ENCODE measurements at places on chromosomes 5 and 9.
A peak's percentile ranks its signal among the peaks of the same experiment; 100 is the strongest.

GRCh38 chr5:77744116-77744515 is 32.0 kb downstream of the TBCA start:
- no peak for DNase-seq

GRCh38 chr9:130128733-130129431 is 43.3 kb upstream of the NCS1 start:
- no peak for DNase-seq

- no peak for DNase-seq
Measured at GRCh38 chr5:180140571-180140970, 68.4 kb downstream of the RASGEF1C start.

DNA sequence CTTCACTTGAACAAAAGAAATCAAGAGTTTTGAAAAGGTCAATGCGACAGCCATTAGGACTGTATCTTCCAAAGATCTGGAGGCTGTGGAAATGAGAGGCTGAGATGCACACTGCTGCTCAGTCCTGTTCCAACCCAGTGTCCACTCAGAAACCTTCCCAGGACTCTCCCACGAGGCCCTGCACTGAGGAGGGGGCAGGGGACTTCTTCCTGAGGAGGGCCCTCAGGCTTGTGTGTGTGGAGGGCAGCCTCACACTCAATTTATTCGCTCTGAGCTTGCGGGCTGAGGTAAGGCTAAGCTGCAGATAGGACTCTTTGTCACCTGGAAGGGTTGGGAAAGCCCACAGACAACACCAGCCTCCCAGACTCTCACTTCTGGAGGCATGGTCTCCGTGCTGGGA is 69.6 kb upstream of the ROR2 start:
- DNase-seq: no peak

DNA sequence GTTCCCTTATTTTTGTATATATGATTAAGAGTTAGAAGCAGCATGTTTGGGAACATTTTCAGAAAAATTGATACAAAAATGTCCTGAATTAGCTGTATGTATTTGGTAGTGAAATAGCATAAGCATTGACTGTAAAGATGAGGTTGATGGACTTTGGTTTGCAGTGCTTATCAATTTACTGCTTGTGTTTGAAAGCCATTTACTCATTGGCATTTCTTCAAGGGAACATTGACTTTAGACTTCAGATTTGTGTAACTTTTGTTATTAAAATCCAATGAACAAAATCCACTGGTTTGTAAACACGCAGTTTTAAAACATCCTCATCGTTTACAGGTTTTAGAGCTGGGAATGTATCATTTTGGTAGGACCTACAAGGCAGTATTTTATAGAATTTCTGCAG is 61.3 kb downstream of the KDM4C start:
- DNase-seq: no peak

DNA sequence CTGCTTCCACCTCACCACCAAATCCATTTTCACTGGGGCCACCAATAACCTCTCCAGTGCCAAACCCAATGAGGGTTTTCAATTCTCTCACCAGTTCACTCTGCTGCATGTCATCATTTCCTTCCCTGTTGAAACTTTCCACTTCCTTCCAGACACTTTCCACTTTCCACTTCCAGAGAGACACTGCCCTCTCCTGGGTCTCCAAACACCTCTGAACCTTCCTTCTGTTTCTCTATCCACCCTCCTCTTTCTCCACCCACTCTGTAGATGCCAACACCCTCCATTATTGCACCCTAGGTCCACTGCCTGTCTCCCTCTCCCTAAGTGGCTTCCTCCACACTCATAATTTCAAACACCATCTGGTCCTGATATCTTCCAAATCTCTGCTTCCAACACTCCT is 39.6 kb downstream of the PDE6A start:
- no peak for DNase-seq

DNA sequence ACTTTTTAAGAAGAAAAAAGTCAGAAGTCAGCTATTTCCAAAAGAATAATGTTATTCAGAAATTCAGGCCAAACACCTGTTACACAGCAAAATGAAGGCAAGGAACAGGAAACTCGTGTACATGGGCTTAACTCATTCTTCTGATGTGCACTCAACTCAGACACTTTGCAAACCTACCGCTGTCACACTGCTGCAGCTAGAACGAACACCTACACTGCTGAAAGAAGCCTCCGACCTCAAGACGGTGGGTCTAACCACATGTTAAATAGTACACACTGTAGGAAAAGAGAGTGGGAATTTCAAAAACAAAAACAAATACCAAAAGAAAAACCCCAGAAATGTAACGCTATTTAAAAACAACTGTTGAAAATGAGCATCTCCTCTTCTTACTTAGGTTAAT is 384.5 kb downstream of the IRX1 start:
- no peak for DNase-seq

- DNase-seq: no peak
Measured at GRCh38 chr9:89387197-89387849, 69.0 kb downstream of the SECISBP2 start.

DNA sequence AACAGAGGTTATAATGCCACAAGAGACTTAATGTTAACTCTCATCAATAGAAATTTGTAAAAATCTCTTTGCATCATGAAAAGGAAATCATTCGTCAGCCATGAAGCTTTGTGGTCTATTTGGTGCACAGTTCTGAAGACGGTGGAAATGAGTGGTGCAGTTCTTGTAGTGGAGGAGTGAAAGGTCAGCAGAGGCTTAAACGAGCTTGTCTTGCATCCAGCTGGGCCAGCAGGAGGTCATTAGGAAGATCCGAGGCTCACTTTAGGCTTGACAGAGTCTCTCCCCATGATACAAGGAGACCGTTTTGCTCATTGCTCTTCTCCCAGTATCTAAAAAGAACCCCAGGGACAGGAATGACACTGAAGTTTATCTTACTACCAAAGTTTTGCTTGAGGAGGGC is 440.8 kb downstream of the BNC2 start:
- no peak for DNase-seq

DNA sequence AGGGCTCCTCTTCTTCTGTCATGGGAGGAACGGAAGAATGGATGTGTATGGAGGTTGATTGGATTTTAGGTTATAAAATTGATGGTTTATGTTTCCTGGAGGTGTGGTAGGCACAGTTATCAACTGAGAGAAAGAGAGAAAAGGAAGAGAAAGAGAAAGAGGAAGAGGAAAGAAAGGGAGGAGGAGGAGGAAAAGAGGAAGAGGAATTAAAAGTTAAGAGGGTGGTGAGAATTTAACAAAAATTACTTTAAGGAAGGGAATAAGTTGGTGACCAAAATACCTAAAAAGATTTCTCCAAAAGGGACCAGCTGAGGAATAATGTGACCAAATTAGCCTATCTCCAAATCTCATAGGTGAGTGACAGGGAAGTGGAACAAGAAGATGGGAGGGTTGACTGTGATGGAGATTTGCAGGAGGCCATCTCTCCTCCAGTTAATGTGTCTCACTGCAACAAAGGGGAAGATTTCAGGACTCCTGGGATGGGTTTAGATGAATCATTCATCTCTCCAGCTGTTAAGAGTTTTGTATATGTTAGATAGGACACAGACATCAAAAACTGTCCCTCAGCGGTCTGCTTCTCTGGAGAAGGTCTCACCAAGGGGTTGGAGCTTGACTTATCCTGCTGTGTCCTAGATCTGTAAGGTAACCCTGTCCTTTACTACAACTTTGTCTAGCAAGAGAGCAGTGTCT is 76.0 kb upstream of the TMC1 start:
- no peak for DNase-seq

DNA sequence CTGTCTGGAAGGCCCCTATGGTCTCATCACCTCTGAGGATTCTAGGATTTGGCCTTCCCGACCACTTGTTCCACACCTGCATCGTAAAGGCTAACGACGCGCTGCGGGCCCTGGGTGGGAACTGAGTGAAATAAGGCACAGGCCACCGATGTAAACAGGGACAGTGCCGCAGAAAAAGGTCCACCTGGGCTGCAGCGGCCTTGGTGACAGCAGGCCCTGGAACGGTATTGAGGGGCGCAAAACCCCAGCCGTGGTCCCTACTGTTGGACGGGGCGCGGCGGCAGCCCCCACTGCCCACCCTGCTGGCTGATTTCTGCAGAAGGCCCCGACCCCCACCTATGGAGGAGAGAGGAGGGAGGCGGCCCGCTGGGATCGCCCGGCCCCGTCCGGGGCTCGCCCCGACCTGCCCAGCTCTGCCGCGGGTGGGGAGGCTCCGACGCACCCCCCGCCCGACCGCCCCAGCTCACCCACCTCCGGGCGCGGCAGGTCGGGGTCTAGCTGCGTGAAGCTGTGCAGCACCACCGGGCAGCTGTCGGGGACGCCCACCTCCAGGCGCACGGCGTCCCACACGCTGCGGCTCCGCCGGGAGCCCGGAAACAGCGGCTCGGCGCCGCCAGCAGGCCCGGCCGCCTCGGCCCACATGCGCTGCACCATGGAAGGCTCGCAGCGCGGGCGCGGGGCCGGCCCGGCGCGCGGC is 391 bp downstream of the RALGDS start:
- peak; percentile 35 for DNase-seq

- no peak for DNase-seq
Measured at GRCh38 chr5:136985785-136986475, 513.2 kb downstream of the SPOCK1 start.

DNA sequence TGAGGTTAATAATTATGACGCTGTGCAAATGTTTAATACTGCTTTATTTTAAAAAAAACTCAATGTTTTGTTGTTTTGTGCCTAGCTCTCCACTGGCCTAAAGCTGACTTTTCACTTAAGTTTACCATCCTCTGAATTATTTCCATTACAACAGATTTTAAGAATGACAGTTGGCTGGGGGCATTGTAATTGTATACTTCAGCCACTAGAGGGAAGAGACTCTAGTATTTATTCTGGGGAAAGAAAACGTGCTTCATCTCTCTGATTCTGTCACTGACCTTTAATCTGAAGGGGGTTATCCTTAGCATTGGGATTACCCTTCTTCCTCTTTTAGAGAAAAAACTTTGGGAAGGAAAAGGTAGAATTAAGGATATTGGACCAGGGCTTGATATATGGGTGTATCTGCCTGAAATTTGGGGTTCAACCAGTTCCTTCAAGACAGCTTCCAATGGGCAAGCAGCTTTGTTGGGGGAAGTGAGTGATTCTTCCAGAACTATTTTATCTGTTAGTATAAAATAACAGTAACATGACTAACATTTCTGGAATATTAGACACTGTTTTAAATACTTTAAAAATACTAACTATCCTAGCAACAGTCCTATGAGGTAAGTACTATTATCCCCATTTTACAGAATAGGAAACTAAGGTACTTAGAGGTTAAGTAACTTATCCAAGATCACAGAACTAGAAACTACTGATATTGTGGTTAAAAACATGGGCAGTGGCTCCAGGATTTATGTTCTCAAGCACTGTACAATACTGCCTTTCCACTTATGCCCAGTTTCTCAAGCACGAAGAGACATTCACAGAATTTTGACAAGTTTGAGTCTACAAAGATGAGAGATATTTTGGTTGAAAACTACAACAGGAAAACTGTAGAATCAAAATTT is 208.4 kb downstream of the CD180 start:
- peak; percentile 20 for DNase-seq

- DNase-seq: no peak
Measured at GRCh38 chr5:175219366-175219765, 224.6 kb downstream of the DRD1 start.

DNA sequence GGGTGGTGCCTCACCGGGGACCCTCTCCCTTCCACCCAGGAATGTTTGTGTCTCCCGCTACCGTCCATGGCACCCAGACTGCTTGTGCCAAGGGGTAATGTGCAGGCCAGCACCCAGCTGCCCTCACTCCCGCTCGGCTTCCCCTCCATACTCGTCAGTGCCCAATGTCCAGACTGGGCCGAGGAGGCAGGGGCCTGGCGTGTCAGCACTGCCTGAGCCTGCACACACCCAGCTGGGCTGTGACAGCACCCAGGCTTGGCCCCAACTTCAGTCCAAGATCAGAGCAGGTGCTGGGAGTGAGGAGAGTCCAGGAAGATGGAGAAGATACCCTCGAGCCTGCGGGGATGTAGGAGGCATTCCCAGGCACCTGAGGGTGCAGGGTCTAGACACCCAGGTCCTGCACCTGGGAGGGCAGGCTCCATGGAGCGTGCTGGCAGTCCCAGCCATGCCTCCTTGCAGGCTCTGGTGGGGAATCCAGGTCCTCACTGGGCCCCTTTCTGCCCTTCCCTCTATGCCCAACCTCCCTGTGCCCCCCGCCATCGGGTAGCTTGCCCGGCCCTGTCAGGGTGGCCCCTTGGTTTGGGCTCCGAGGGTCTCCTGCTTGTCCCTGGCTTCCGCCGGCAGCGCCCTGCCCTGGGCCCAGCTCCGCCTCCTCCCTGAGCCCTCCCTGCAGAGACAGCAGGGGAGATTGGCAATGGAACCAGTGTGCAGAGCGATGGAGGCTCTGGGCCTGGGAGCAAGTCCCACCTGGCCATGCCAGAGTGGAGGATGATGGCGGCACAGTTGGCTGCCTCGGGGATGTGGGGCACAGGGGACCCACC is 250.8 kb upstream of the EDIL3 start:
- DNase-seq: no peak

DNA sequence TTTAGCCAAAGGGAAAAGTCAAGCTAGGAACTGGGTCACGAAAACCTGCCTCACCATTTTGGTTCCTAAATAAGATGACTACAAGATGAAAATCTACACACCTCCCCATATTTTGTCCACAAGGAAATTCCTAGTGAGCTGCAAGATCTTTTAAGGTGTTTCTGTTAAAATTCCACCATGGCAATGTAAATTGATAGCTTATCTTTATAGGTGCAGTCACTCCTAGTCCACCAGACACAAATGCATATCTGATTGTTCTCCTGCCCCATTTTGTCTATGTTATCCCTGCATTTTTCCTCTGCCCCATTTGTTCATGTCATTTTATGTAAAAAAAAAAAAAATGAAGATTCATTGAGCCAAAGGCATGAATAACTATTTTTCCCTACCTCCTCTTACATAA is 41.1 kb upstream of the SELENOP start:
- no peak for DNase-seq

DNA sequence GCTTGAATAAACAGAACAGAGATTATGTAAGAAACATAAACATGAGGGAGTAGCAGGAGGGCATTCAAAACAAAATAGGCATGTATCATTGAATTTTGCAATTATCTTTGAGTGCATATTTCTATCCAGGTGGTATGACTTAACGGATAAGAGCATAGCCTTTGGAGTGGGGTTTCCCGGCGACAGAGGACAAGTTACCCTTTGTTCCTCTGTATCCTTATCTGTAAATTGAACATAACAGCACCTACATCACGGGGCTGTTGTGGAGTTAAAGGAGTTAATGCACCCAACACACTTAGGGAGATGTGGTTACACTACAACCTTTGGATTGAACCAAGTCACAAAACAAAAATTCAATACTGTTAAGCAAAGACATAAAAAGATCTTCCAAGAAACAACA is 314.6 kb upstream of the KIF2A start:
- DNase-seq: peak; percentile 27

DNA sequence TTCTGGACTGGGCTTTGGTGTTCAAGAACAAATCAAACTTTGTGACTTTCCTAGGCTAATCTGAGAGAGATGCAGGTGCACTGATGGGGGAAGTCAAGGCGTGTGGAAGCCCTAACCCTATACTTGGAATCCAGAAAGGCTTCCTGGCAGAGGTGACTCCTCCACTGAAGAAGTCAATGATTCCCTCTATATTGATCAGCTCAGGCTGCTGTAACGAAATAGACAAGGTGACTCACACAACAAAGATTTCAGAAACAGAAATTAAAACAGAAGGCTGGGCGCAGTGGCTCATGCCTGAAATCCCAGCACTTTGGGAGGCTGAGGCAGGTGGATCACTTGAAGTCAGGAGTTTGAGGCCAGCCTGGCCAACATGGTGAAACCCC is 69.6 kb upstream of the GGTA1 start:
- no peak for DNase-seq

GRCh38 chr9:105218673-105219072 is 25.8 kb upstream of the SLC44A1 start:
- no peak for DNase-seq

Measured in NCI-H345 (cell line).